ENCODE measurements at places on chromosomes 4 and X.

DNA sequence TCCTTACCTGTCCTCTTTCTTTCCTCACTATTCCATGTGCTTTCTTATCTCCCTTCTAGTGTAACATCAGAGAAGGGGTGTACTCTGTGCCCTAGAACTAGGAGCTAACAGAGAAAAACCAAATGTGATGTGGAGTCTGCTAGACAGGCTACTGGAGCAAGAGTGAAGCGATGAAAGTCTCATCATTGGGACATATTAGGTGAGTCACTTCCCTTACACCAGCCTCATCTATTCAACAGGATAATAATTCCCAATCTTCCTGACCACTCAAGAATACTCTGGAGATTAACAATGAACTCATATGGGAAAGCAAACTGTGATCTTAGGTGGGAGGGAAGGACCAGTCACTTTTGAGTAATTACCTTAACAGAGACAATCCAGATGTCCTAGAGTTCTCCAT lies 58.1 kb downstream of the RAB40A start:
- DNase-seq = no peak

- DNase-seq = no peak
These were observed 15.0 kb downstream of the RPS4X start for GRCh38 chrX:72262077-72262476.

DNA sequence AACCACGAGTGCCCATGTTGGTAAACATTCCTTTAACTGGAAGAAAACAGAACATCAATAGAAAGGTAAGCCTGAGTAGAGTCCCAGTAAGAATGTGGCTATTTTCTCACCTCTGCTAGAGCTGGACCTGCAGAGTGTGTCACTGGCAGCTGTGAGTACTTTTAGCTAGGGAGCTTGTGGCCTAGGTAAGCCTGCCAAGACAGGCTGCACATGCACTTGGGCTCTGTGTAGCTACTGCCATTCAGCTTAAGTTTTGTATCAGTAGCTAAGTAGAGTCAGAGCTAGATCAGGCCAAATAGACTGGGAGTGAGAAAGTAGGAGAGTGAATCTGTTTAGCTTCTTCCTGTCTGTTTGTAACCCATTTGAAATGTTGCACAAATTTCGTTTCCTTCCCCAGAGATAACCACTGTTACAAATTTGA lies 35.3 kb downstream of the RBPJ start:
- no peak for DNase-seq

DNA sequence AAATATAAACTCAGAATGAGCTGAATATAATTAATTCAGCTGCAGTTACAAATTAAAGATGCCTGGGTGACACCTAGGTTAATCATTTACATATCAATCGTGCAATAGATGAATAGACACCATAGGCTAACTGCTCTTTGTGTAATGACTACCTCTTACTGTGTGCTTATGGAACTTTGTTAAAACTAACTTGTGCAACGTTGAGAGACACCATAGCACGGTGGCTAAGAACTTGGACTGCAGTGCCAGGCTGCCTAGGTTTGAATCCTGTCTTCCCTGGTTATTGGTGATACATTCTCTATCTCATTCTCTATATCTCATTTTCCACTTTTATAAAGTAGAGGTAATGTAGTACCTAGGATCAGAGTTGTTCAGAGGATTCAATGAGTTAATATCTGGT lies 46.9 kb downstream of the SMAD1 start:
- no peak for DNase-seq

GRCh38 chr4:182465114-182465513 lies 221.9 kb downstream of the TENM3 start:
- DNase-seq = no peak

DNA sequence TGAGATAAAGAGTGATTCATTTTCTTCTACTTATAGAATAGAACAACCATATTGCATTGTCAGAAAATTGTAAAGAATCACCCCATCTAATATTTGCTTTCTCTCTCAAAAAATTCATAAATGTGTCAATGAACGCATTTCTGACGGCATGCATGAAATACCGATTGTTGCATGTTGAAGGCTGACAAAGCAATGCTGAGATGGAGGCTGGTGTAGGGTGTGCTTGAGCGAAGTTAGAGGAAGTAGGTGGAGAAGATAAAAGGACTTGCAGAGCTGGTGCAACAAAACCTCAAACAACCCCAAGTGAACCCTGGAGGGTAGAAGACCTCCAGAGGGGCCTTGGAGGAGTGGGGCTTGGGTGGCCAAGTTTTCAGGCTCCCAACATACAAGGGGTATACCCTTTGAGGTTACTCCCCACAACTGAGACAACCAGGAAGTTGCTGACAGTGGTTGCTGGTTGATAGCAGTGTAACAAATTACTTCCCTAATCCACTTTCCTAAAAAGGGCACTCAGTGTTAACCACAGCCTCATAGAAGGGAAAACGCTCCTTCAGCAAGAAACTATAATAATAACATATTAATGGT lies 452.7 kb downstream of the NLGN4X start:
- no peak for DNase-seq
